ENCODE measurements at places on chromosomes 6 and 20.

DNA sequence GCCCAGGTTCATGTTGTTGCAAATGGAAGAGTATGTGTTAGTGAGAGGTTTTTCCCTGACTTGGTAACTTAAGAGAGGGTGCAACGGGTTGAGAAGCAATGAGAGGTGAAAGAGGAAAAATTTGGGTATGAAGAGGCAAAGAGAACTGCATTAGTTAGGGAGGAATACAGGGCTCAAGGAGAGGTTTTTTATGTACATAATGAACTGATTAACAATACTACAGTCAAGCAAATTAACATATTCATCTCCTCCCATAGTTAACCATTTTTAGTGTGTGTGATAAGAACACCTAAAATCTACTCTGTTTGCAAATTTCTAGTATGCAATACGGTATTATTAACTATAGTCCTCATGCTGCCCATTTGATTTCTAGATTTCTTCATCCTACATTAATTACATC lies 79.5 kb upstream of the HTR1E start:
- DNase-seq = no peak

DNA sequence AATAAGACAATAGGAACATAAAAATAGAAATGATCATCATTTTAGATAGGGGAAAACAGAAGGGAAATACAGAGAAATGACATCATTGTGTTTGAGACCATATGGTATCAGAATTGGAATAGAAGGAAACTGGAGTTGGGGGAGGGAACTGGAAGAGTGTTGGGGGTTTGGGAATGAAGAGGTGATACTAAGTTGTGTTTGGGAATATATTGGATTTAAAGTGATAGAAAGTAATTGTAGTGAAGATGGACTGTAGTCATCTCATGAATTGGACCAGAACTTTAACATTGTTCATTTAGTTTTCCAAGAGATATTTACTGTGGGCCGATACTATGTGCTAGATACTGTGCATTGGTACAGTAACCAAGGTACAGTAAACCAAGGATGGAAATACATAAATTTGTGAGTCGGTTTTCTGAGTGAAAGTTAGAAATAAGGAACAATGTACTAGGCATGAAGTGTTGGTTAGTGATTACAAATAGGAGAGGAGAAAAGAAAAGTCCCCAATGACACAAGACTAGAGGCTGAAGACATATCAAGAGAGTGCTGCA lies 32.3 kb downstream of the KCNQ5 start:
- no peak for DNase-seq

DNA sequence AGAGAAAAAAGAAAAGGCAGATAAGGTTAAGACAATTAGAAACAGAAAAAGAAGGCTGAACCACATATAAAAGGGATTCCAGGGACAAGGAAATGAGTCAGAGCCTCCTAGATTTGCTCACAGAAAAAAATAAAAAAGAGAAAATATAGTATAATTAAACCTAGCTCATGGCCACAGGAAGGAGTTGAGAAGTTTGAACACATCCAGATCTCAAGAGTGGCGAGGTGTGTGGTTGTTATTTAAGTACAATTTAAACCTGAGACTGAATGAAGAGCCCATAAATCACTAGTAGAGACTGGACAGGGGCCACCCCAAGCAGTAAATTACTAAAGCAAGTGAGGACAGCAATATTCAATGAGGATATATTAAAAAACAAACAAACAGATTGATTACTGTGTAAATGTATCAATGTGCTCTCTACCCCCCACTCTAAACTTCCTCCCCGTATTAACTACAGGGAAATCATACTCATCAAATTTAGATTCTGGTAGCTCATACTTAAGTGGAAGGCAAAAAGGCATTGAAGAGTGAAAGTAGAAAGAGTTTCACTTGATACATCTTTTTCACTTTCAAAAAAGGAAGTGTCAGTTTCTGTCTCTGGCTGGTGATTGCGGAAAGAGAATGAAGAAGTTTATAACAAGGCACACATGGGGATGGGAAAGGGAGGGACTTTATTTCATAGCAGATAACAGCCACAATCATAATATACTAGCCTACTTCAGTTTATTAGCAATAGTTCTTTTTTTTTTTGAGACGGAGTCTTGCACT lies 49.3 kb upstream of the SCAF8 start:
- no peak for DNase-seq

- DNase-seq = no peak
These were observed 59.0 kb downstream of the NOL4L start for GRCh38 chr20:32526125-32526524.

GRCh38 chr20:10679269-10679668 lies 5.5 kb upstream of the JAG1 start:
- DNase-seq = no peak

DNA sequence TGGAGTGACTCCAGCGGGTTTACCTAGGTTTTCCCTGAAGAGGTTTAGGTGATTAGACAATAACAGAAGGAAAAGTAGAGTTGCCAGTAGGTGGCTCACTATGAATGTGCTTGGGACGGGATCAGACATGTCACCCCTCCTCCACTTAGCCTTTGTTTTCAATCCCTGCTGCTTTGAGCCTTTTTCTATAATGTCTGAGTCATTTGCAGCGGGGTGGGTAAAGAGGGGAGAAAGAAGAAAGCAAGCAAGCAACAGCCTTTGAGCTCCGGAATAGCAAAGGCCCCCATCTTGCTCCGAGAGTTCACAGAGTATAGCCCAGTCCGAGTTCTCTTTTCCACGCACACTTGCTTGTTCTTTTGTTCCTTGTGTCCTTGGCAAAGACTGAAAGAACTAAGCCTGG lies 129.1 kb downstream of the PACRG start:
- no peak for DNase-seq

DNA sequence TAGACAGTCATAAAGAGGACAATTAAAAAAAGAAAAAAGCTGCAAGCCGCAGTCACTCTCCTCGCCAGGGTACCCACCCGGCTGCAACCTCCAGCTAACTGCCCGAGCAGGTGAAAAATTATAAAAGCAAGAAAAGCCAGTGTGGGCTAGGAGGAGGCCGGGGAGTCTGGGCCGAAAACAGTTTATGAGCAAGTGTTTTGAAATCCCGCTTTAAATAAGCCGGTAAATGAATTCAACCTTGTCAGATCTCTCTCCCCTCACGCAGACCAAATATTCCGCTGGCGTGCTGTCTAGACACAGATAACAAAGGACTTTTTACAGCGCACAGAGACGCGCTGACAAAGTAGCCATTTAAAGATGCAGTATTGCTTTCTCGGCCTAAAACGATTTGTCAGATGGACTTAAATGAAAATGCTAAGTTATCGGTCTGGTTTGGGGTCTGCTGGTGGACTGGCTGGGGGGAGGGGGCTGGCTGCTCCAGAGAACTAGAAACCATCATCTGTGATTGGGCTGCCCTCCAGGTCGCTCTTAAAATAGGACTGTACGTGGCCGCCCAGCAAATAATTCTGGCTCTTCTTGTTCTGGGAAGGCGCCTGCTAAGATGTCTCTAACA lies 24.6 kb downstream of the PMEPA1 start:
- DNase-seq = no peak

- no peak for DNase-seq
These were observed 323.9 kb downstream of the LAMA2 start for GRCh38 chr6:129206821-129207220.

GRCh38 chr6:107871016-107871415 lies 46.9 kb upstream of the SCML4 start:
- no peak for DNase-seq

DNA sequence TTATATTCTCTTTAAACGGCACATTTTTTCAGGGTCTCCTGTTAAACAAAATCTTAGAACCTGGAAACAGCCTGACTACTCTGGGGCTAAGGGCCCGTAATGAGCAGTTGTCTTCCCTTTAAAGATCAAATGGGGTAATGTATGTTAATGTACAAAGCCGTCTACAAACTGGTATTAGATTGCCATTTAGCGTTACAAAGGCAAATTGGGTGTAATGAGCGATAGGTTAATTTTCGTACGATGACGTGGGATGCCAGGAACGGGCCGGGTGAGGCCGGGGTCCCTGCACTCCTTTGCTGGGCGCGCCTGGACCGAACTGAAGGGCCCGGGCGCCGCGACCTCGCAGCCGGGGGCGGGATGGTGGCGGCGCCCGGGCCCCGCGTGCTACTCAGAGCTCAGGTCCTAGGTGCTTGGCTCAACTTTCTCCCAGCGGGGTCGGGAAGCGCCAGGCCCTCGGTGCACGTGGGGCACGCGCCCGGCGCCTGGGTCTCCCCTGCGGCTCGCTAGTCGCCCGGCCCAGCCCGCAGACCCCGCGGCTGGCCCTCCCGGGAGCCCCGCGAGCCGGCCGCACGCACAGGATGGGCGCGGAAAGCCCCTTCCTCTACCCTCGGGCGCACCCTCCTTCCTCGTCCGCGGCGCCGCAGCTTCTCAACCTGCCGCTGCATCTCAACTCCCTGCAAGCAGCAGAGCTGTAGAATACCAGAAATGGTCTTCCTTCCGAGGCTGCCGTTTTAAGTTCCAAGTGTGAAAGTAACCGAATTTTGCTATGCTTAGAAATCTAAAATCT lies 5.9 kb downstream of the NKX2-4 start:
- DNase-seq = no peak

Data from coronary artery (tissue), 2 donors.